ENCODE measurements at places on chromosomes 5 and 9. TPM values are rescaled to one million over a fixed set of nuclear protein-coding genes. Genes with fewer than 3 reads are reported as not detected.

GRCh38 chr5:171166766-171167165 is 142.3 kb upstream of the TLX3 start:
- DNase-seq, result no peak

DNA sequence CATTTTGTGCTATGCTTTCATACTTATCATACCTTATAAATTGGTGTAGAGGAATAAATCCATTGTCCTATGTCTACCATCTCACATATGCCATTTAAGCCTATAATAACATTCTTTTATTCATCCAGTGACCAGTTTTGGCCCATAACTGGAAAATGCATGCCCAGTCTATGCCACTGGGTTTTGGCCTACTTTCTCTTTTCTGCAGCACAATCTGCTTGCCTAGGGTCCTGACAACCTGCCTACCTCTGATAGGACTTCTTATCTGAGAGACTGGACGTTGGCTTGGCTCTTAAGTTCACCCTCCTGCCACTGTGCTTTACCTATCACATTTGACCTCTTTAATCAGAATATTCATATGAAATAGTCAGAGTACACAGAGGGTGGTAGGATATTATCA is 103.0 kb downstream of the PRR16 start:
- DNase-seq, result no peak

DNA sequence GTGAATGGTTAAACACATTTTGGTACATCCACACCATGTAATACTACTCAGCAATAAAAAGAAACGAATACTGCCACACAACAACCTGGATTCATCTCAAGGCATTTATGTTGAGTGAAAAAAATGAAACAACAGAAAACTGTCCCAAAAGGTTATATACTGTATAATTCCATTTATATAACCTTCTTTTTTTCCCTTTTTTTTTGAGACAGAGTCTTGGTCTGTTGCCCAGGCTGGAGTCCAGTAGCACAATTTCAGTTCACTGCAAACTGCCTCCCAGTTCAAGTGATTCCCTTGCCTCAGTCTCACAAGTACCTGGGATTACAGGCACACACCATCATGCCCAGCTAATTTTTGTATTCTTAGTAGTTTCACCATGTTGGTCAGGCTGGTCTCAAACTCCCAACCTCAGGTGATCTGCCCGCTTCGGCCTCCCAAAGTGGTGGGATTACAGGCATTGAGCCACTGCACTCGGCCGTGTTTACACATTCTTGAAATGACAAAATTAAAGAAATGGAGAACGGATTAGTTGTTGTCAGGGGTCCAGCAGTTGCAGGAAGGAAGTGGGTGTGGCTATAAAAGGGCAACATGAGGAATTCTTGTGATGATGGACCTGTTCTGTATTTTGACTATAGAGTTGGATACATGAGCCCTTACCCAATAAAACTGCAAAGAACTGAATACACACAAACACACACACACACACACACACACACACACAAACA is 17.4 kb downstream of the PPP6C start:
- no peak for DNase-seq

DIPK1B gene
- 9.6 TPM for total RNA-seq

DNA sequence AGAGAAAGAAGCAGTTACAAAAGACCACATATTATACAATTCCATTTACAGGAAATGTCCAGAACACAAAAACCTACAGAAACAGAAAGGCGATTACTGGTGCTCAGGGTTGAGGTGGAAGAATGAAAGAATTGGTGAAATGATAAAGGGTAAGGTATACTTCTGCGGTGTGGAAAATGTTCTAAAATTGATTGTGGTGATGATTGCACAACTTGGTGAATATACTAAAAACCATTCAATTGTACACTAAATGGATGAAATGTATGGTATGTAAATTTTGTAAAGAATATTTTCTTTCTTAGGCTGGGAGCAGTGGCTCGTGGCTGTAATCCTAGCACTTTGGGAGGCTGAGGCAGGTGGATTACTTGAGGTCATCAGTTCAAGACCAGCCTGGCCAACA is 72.3 kb downstream of the UBAP2 start:
- DNase-seq, result no peak

LCP2 gene
- 13.6 TPM for total RNA-seq

GRCh38 chr5:97124335-97124734 is 18.1 kb downstream of the LIX1 start:
- no peak for DNase-seq

ADRA1B gene
- total RNA-seq, result not detected

GRCh38 chr5:15757103-15757502 is 257.1 kb downstream of the FBXL7 start:
- no peak for DNase-seq

DNA sequence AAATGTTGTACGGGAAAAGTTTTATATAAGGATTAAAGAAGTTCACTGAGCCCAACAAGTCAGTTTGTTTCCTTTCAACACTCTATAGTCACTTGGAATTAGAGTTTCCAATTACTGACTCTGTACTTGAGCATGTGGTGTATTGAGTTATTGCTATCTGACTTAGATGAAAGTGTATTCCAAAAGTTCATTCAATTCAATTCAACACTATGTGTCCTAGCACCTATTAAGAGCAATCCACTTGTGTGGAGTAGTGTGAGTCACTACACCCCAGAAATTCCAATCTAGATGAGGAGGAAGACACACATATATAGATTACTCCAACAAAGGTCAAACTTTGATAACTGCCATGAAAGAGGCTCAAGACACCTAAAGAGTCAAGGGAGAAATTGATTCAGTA is 98.2 kb upstream of the SLCO6A1 start:
- DNase-seq, result no peak

- DNase-seq, result no peak
Measured at GRCh38 chr5:150946351-150946905, 41.6 kb upstream of the ZNF300 start.

DNA sequence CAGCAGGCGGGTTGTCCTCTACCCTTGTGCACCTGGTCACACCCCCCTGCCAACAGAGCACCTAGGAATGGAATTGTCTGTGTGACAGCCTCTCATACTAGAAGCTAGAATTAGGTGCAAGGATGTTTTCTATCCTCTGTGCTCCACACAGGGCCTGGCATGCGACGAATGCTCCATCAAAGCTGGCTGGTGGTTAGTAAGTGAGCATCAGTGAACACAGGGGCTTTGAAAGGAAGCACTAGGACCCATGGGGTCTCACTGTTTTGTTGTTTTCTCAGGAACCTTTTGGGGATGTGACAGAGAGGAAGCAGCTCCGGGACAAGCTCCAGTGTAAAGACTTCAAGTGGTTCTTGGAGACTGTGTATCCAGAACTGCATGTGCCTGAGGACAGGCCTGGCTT is 32.3 kb downstream of the GALNT12 start:
- DNase-seq, result no peak

BARHL1 gene
- total RNA-seq, result not detected

DNA sequence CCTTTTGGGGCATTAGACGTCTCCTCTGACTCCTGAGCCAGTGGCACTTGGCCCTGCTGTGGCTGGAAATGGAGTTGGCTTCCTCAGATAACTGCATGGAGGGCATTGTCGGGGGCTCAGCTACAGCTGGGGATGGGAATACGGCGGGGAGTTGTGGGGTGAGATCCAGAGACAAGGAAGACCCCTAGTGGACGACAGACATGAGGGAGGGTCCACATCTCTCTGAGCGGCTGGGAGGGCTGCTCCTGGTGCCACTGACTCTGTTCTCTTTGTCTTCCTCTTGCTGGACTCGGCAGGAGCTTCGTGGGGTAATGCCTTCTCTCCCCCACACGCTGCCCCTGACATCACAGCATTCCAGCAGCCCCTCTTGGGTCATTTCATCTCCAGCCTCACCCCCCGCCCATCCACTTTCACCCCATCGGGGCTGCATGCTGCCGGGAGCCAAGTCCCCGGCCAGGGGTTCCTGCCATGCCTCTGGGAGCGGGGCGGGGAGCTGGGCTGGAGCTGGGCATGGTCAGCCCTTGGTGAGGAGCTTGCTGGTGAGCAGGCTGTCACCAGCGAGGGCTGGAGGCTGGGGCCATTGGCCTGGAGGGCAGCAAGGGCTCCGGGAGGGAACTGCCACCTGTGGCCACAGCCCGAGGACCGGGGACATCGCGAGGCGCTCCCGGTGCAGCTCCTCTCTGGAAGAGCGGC is 172.3 kb downstream of the CACNA1B start:
- DNase-seq, result no peak
